ENCODE measurements at places on chromosomes 6 and 20.

GRCh38 chr6:31713991-31714684 is 1.0 kb upstream of the LY6G6D start:
- no peak for DNase-seq

DNA sequence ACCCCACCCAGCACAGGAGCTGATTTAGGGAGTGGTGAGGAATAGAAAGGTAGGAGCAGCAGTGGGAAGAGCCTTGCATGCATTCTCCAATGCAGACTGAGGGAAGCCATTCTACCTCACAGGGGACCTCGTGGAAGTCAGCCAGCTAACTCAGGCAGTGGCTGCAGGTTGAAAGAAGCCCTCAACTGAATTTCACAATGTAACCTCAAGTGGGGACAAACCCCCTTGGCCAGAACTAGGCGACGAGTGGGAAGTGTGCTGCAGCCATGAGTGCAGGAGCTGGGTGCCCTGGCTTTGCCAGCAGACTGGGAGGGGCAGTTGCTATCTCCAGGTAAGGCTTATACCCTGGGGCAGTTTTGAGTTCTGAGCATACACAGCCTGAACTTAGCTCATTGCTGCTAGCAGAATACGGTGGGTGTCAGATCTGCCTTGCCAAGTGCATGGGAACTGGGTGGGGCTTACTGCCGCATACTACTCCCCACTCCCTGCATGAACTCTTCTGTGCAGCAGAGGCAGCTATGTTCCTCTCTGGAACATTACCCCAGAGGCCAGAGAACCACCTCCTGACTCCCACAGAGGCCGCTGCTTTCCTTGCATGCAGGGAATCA is 126.5 kb downstream of the CDK19 start:
- DNase-seq, result no peak

GRCh38 chr20:3316136-3316535 is 77.1 kb upstream of the SLC4A11 start:
- no peak for DNase-seq

DNA sequence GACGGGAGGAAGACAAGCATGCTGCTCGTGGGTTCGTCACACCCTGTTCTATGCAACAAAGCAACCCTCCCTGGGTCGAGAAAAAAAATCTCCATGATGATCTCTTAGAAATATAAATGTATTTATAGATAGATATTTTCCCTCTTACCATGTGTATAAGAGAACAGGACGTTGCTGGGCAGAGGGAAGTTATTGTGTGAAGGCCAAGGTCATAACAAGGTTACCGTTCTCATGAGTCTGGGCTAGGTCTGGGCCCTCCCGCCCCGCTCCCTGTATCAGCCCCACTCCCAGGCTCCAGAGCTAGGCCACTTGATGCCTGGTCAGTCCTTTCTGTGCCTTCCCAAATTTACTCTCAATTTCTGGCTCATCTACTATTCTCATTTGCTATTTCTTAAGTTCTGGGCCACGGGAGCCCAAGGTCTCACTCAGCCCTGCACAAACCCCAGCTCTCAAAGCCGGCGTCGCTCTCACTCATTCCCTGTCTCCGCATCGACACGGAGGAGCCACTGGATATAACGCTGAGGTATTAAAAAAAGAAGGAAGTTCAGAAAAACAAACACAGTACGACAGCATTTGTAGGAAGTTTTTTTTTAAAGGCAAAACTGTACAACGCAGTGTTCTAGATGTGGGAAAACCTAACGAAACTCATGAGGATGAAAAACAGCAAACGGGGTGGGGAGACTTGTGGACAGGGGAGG is 96.8 kb downstream of the PSMG4 start:
- no peak for DNase-seq

- no peak for DNase-seq
Observed at GRCh38 chr6:107511511-107511993, 21.6 kb downstream of the SOBP start.

DNA sequence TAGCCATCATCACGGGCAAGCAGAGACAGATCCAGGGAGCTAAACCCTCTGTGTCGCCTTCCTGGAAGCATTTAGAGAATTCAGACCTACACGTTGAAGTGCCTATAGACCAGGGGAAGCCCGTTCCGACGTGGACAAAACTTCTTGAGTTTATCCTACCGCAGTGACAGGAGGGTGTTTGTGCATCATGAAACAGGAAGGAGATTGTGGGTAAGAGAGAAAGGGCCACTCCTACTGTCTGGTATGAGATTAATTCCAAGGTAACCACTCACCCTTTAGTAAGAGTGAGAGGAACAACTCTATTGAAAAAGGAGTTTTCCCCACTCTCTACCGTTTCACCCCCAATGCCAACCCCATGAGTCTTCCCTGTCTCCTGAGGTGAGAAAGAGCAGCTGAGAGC is 133.7 kb downstream of the TFAP2C start:
- DNase-seq, result no peak

DNA sequence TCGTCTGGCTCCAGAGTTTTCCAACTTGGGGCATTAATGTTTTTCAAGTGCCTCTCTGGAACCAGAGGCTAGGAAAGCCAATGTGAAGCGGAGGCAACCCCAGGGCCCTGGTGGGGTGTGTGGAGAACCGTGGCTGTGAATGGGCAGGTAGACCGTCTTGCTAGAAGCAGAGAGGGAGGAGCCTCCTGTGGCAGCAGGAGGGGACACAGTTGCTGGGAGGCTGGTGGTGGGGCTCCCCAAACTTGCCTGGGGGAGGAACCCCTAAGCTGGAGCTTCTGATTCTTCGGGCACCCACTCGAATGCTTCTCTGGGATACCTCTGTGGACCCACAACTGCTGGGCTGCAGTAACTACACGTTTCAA is 65.3 kb upstream of the APCDD1L start:
- DNase-seq, result no peak

GRCh38 chr20:31719644-31720485 is 2.8 kb downstream of the BCL2L1 start:
- DNase-seq, result no peak

- DNase-seq, result no peak
Observed at GRCh38 chr20:41861772-41862422, 243.7 kb upstream of the CHD6 start.

DNA sequence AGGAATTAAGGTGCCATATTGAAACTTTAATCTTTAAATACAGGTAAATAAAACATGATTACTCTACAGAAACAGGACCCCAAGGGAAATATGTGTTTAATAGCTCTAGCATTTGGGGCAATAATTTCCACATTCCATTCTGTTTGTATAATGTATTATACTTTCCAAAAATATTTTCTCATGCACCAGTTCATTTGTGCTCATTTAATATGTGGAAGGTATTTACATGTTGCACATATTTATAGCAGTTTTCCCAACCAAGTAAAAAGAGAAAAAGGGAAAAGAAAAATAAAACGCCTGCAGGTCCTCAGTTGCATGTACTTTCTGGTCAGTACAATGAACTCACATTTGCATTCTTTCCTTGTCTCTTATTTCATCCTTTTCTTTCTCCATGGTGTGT is 129.5 kb upstream of the SULF2 start:
- DNase-seq, result no peak

- DNase-seq, result no peak
Observed at GRCh38 chr20:34110745-34111641, 1.1 kb downstream of the EIF2S2 start.

DNA sequence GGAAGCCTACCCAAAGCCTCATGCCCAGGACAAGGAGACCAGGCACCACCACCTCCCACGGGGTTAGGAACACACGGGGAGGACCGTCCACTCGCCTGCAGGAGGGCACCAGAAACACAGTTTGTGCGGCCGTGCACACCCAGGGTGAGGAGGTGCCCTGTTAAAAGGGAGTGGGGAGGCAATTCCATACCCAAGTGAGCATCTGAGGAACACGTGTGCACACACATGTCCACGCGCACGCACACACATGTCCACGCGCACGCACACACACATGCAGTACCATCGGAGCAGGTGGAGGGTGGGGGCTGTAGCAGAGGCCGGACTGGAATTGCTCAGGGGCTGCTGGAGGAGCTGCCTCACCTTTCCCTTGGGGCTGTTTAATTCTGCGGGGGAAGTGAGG is 259.4 kb downstream of the TAF4 start:
- no peak for DNase-seq

DNA sequence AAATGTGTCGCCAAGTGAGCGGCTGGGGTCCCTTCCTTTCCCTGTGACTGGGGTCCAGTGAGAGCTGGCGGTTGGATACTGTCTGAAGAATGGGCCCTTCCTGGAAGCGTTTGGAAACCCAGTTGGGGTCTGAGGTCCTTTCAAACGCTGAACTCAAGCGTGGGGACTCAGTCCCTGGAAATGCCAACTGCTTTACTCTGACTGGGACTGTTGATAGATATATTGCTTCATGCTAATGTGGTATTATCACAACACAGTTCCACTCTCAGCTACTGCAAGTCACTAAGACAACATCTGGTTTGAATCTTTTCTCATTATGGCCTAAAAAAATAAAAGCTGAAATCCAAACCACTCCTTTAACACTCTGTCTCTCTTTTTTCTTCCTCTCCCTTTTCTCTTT is 23.7 kb upstream of the PSMF1 start:
- no peak for DNase-seq

GRCh38 chr6:45540375-45540920 is 162.7 kb upstream of the SUPT3H start:
- no peak for DNase-seq

Data from NCI-H1436 treated with DMSO at 0.1 percent for 48 hours (cell line).